ENCODE measurements at places on chromosomes 5 and 9.

GRCh38 chr9:38384990-38385848, 7.3 kb upstream of the ALDH1B1 start:
- ATAC-seq, result no peak

- no peak for ATAC-seq
Observed at GRCh38 chr9:127170652-127171051, 48.2 kb upstream of the ANGPTL2 start.

- ATAC-seq, result peak; percentile 85
Observed at GRCh38 chr5:150801117-150801927, 22.8 kb downstream of the SMIM3 start.

DNA sequence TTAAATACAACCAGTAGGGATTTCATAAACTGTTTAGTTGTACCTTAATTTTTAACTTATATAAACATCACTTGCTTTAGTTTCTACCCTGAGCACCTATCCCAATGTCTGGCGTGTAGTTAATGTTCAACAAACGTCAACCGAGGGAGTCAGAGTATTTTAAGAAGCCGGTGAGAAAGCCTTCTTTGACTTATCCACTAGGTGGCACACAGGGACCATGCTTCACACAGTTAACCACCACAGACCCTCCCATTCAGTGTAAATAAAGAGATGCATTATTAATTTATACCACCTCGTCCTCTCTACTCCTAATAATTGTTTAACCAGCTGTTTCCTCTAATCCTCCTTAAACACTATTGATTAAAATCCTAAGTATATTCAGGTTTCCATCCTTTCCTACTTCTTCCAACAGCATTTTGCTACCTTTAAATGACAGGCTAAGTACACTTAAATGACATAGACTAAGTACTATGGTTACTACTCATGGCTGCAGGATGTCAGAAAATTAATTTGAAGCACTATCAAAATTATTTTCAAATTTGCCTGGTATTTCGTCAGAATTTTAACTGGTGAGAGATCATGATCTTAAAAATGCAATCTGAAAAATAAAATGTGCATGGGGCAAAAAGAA, 2.3 kb downstream of the HAPLN1 start:
- no peak for ATAC-seq

DNA sequence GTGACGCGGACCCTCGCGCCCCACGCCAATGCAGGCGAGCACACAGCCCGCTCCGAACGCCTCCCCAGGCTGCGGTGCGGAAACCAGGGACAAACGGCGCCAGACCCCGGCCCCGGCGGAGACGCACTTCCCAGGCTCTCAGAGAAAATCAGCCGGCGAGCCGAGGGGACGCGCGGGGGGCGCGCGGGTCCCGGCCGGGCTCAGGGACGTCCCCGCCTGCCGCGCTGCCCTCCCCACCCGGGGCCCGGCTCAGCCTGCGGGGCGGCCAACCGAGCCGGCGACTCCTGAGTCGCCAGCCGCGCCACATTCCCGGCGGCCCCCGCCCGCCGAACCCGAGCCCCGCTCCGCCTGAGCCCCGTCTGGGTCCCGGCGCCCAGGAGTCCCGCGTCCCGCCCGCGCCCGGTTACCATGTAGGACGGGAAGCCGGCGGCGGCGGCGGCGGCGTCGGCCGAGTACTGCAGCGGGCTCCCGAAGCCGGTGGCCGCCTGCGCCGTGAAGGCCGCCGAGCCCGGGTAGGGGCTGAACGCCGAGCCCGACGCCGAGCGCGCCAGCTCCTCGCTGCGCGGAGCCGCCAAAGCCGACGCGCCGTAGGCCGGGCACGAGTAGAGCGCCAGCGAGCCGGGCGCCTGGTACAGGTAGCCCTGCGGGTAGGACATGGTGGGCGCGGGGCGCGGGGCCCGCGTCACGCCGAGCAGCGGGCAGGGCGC, 566 bp downstream of the IRX2 start:
- no peak for ATAC-seq

DNA sequence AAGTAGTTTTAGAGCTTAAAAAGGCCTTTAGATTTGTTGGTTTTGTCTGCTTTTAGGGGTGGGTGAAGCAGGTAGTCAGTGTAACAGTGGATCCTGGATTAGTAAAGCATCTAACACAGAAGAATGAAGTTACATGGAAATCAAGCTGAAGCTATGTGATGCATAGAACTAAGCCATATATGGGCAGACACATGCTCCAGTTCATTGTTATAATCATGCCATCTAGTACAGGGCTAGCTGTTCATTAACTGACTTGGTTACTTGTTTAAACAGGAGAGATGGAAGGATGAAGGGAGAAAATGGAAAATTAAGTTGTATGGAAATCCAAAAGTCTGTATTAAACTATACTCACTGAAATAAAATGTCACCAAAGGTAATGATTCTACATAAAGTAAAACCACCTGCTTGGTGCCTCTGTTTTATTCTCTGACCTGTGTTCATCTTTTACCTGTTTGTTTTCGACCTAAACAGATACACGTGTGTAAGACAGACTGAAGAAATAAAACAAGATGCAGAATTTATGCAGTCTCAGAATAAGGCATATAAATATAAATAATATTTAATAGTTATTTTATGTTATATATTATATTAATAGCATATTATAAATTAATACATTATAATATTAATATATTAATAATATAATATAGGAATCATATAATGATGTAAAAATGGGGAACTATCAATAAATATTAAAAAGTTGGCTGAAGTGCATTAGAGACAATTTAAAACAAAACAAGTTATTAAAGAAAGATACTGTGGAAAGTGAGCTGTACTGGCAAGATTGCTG, 33.9 kb downstream of the MRPS30 start:
- ATAC-seq, result no peak

DNA sequence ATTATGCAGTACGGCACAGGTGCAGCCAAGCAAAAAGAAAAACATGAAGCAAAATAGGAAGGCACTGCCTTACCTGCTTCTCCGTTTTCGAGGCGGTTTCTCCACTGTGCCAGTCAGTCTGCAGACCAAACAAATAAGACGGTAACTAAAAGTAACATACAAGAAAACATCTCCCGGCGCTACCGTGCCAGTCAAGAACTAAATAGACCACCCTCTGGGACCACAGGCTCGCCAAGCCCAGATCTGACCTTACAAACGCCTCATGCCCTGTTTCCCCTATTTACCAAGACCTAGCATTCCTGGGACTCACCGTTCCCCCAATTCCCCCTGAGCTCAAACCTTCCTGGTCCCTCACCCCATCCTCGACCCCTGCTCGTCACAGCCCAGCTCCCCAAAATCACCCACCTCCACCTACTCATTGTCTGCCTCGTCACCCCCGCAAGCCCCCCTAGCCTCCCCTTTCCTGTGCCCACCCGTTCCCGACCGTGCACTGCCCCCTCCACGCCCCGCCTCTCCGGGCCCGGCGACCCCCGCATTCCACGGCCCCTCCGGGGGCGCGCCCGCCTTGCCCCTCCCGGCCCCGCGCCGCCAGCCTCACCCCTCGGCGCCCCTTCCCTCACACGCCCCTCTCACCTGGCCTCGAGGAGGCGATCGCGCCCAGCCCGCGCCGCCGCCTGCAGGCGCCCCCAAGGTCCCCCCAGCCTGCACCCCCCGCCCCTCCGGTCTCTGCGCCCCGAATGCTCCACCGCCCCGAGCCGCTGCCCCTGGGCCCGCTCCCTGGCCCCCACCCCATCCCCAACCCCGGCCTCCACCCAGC, 560 bp downstream of the SCAI start:
- no peak for ATAC-seq

DNA sequence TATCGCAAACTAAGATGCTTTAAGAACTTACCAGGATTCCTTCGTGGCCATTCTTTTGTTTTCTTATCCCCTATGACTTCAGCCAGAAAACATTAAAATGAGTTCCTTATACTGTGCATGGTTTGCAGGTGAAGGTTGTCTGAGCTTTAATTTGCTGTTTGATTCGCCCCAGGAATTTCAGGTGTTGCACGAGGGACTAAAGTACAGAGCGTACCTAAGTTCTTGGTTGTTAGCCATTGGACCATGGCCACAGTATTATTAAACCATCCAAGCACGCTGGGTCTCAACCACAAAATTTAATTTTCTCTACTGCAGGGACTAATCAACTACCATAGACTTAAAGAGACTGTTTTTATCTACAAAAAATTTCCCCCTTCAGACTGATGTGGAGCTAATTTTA, 208.4 kb upstream of the MPDZ start:
- ATAC-seq, result no peak

GRCh38 chr9:86082870-86083269, 16.5 kb downstream of the GOLM1 start:
- no peak for ATAC-seq

DNA sequence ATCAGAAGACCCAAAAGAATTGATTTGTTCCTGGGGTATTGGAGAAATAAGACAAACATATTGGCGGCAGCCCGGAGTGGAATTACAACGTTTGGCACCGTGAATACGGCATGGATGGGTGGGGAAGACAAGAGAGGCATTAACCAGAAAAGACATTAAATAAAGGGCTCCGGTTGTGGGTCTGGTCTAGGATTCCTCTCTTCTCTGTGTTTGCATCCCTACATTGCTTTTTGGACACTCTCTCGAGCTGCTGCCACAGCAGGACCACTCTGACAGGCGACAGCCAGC, 138.7 kb upstream of the PALM2AKAP2 start:
- ATAC-seq, result no peak

DNA sequence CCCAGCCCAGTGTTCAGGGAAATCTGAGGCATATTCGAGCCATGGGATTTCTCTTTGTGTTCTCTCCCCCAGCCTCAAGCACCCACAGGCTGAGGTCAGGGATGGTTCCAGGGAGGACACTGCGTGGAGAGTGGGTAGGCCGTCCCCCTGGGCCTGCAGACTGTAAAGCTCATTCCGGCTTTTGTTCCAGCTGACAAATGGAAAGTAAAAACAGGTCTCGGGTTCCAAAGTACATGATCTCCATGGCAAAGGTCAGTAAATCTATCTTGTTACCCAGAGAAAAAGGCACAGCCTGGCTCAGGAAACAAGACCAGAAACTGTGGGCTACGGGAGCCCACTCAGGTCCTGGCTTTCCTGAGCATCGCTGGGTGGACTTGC, 116.2 kb downstream of the ROR2 start:
- ATAC-seq, result no peak

GRCh38 chr9:28916348-28916747, 1343.1 kb upstream of the C9orf72 start:
- ATAC-seq, result no peak

GRCh38 chr5:10635257-10635866, 71.5 kb downstream of the ANKRD33B start:
- ATAC-seq, result no peak

DNA sequence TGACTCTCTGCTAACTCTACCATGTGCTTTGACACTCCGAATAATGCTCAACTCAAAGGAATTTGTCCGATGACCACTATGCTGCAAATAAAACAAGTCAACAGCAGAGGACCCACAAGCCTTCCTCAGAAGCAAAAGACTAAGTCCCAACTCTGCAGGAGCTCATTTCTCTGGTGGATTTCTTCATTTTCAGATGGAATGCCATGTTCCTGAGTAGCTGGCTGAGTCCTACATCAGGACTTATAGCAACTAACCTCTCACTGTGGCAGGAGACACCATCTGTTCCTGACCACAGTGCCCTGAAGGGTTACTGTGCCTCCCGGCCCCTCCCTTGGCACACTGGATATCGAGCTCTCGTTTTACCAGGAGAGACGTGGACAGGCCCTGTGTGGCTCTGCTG, 20.8 kb downstream of the LHFPL2 start:
- no peak for ATAC-seq
